ENCODE measurements at places on chromosomes 7 and 10.

GRCh38 chr7:42055171-42055570 is 181.8 kb downstream of the GLI3 start:
- DNase-seq: no peak

GRCh38 chr7:128939075-128939860 is 1.5 kb downstream of the IRF5 start:
- DNase-seq: no peak

DNA sequence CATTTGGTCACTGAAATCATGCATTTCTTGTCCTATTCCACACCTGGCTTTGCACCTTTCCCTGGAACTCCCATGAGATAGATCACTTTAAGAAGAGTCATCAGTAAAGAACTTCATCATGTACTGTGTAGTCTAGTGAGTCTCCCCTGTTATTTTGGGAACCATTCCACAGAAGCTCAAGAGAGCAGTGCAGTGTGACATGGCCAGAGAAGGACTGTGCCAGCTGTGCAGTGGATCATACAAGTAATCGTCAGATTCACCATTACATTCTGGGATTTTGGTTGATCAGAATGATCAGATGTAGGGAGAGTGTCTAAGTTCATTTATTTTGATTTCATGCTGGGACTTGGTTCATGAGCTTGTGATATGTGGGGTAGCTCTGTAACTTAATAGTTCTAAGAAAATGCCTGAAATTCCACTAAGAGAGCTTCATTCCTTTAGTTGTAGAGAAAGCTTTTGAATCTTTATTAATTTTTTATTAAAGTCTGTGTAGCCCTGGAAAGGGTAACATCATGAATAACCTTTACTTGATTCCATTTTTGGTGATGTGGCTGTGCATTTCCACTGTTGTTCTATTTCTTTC is 166.8 kb downstream of the SUGCT start:
- DNase-seq: no peak

DNA sequence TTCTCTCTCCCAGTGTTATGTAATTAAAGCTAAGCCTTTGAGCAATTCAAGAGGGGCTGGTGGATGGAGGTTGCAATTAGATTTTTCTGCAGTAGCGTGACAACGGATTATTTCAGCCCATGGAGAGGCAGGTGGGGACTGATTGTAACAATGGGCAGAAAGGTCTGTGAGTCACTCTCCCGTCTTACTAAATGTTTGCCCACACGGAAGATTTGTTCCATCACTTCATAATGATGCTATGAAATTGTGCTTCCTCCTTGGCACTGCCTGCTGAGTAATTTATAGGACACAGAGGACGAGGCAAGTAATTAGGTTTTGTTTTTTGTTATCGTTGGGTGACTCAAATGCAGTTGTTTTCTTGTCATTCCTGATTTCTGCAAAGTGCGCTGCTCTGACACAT is 594.5 kb upstream of the DPP6 start:
- no peak for DNase-seq

- DNase-seq: no peak
These were observed 94.6 kb downstream of the ADARB2 start for GRCh38 chr10:1642600-1643160.

- peak; percentile 76 for DNase-seq
These were observed 18.7 kb upstream of the ITGA8 start for GRCh38 chr10:15738270-15738925.

DNA sequence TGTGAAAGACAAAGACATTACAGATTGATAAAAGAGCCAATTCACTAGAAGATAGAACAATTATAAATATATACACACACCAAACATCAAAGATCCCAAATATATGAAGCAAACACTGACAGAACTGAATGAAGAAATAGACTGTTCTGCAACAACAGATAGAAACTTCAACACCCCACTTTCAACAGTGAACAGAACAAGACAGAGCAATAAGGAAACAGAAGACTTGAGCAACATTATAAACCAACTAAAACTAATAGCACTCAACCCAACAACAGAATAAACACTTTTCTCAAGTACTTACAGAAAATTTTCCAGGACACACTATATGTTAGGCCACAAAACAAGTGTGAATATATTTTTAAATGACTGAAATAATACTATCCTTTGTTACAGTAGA is 10.9 kb downstream of the CDCA7L start:
- DNase-seq: no peak

- DNase-seq: no peak
These were observed 169.6 kb downstream of the COBL start for GRCh38 chr7:51146816-51147586.

DNA sequence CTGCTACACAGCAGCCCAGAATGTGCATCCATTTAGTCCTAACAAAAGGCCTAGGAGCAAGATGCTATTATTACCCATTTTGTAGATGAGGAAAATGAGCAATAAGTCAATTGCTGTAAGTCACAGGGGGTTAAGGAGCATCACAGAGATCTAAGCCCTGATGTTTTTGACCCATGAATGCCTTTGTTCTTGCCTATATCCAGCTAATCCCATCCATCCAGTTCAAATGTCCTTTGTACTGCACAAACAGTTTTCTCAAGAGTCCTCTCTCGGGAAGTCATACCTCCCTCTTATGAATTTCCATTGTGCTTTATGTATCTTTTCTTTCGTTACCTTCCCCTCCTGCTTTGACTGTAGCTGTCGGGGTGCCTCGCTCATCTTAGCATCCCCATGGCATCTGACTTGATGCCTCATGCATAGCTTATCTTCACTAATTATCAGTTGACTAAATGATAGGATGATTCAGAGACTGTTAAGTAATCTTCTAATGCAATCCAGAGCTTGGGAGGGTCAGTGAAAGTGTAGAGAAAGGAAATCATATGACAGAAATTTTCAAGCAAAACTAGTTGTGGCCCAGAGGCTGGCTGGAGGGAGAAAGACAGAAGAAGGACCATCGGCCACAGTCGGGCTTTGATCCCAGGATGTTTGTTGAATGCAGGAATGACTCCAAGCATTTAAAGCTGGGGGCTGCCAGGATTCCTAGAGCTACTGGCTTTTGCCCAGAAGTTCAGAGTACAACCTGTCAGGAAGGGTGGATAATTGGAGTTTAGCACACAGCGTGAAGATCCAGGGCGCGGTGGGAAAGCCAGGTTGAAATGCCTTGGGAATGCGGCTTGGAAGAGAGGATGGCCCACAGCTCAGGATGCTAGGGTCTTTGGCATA is 23.5 kb downstream of the BLVRA start:
- peak; percentile 25 for DNase-seq

DNA sequence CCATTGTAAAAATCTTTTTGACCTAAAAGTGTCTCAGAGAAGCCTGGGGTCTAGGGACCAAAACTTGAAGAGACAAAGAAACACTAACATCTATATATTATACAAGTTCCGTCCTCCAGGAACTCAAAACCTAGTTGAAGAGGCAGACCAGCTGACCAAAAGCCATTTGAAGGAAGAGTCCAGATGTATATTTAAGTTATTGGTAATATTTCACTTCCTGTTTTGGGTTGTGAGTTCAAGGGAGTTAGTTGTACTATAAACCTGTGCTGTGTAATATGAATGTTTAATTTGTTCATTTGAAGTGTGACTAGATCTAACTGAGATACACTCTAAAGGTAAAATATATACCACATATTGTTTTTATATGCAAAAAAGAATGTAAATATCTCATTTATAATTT is 45.0 kb downstream of the CDK1 start:
- DNase-seq: no peak

DNA sequence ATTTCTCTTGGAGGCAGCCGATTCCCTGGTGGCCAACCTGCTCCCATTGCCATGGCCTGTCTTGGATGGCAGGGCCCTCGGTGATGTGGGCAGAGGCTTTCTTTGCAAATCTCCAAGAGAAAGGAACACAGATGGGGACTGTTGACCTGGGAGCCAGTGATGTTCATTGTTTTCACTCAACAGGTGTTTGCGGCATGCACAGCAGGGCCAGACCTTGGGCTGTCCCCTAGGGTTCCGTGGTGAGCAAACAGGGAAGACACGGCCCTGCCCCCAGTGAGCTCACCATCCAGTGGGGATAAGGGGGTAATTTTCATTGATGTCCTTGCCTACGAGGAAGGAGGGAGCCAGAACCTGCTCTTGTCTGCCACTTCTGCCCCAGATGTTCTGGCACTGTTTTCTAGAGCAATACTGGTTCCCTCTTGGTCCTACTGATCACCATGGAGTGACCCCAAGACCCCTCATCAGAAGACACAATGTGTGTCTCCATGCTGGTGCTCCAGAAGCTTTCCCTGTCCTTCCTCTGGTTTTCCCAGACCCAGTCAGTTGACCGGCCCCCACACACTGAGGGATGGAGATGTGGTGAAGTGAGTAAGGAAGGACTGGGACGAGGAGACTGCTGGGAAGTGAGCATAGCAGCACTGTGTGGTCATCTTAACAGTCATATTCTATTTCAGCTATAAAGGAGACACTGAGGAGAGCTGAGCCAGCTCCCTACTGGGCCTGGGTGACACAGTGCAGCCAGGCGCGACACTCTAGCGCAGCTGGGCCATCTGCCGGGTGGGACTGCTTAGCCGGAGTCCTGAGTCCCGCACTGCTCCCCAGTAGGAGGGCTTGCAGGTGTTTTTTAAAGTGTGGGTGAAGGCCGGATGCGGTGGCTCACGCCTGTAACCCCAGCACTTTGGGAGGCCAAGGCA is 20.4 kb upstream of the FIGNL1 start:
- no peak for DNase-seq

DNA sequence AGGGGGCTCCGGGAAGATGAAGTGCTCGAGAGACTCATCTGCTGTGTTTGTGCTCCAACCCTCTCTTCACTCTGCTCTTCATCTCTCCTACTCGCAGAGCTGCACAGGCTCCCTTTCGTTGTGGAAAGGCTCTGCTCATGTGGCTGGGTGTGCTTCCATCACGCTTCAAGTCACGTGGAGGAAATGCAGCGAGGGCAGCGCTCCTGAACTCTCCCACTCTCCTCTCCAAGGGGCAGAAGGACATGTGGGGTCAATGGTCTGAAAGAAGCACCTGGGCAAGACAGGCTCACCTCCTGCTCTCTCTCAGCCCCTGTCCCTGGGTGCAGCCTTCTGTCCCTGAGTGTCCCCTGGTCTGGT is 72.6 kb downstream of the USP6NL start:
- no peak for DNase-seq

DNA sequence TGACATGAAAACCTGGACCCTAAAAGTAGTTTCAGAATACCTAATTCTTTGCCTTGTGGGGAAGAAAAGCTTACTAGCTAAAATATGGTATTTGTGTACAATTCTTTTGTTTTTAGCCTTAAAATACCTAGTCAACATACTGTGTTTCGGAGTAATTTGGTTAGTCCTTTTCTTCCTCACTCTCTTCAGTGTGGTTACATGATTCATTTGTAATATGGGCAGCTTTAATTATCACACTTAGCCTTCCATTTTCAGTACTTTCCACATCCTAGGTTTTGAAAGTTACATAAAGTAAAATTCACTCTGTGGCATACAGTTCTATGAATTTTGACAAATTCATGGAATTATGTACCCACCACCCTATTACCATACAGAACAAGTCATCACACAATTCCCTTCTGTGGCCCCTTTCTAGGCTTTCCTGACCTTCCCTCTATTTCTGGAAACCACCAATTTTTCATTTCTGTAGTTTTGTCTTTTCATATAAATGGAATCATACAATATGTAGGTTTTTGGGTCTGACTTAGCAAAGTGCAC is 96.2 kb downstream of the EMX2 start:
- no peak for DNase-seq

- DNase-seq: no peak
These were observed 90.2 kb upstream of the KLF6 start for GRCh38 chr10:3874990-3875841.

DNA sequence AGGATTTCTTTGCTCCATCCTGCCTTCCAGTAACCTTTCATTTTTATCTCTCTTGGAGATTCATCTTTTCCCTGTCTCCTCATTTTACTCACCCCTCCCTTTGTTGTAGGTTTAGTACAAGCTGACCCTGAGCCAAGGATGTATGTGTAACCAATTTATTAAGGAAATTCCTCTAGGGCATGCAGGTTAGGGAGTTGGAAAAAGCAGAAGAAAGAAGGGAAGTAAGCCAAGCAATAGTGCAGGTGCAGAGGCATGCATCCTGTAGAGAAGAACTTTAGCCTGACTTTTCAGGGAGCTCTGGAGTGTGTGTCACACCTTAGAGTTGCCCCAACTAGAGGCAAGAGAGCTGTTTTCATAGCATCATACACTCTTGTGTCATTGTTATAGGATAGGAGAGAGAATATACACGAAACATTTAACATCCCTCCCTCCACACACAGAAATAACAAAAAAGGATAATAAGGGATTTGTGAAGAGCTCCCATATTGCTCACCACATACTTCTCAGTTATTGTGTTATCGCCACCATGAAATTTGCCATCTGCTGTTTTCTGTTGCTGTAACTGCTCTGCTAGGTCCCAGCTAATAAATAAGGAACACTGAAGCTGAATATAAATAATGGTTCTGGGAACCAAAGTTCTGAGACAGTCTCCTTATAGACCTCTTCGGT is 21.8 kb upstream of the SEMA3C start:
- DNase-seq: peak; percentile 38

- DNase-seq: no peak
These were observed 24.3 kb upstream of the NKX6-2 start for GRCh38 chr10:132810141-132810806.

GRCh38 chr10:79413196-79413595 is 32.2 kb downstream of the ZCCHC24 start:
- DNase-seq: no peak

GRCh38 chr10:63718421-63718820 is 197.2 kb downstream of the REEP3 start:
- DNase-seq: no peak

GRCh38 chr10:37632641-37633040 is 224.8 kb downstream of the ZNF248 start:
- no peak for DNase-seq
